ENCODE measurements at places on chromosomes 6 and 20.
A peak's percentile ranks its signal among the peaks of the same experiment; 100 is the strongest.

DNA sequence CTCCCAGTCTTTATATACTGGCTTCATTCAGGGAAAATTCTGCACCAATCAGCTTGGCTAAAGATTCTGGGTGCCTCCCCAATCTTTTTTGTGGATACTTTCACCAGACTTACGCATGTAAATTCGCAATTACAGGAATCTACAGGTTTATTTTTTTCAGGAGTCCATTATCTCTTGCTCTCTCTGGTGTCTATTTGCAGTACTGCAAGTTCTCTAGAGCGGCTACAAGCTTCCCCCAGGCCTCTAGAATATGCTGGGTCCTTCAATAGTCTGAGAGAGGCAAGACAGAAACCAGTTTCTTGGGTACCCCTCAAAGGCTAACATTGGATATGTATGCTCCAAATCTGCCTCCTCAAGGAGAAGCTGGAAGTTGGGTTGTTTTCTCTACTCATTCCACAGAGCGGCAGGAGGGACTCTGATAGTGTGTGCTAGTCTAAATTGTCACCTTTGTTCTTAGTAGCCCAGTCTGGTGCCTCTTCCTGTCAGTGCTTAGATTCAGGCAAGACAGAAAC, 58.5 kb downstream of the SUN5 start:
- DNase-seq = no peak

GRCh38 chr20:6709910-6710595, 57.4 kb upstream of the BMP2 start:
- no peak for DNase-seq

- no peak for DNase-seq
These were observed 658.2 kb downstream of the HACE1 start for GRCh38 chr6:104201557-104201956.

- no peak for DNase-seq
These were observed 105.9 kb downstream of the CDKAL1 start for GRCh38 chr6:20640181-20640580.

GRCh38 chr6:125377621-125378020, 75.9 kb upstream of the HDDC2 start:
- DNase-seq = peak; percentile 98

DNA sequence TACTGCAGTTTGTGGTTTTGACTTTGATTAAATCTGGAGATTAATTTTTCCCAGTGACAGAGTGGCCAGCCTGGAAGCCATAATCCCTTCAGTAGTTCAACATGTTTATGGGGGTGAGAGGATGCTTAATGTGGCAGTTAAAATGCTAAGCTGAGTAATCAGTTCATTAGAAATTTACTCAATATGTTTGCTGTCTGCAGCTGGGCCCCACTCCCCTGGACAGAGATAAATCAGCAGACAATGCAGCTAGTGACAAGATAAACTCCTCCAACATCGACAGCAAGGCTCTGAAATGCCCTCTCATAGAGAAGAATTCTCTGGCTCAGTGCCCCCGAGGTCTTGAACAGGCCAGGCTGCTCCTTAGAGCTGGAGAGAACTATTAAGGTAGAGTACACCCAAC, 101.9 kb downstream of the LRFN2 start:
- DNase-seq = no peak

DNA sequence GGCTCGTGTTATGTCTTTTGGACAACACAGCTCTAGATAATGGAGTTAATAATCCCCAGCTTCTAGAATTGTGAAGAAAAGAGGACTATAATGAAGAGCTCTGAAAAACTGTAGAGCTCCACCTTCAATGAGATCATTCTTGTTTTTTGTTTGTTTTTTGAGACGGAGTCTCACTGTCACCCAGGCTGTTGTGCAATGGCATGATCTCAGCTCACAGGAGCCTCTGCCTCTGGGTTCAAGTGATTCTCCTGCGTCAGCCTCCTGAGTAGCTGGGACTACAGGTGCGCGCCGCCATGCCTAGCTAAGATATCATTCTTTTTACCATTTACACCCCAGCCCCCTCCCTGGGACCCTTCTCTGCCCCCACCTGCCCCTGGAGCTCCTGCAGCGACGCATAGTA, 36.6 kb downstream of the ERGIC3 start:
- no peak for DNase-seq

DNA sequence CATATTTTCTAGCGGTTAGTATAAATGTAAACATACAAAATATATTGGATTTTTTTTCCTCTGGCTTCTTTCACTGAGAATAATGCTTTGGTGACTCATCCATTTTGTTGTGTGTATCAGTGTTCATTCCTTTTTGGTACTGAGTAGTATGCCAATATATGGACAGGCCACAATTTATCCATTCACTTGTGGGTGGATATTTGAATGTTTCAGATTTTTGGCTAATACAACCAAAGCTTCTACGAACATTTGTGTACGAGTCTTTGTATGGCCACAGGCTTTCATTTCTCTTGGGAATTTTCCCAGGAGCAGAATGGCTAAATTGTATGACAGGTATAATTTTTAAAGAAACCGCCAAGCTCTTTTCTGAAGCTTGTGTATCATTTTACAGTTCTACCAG, 677.5 kb downstream of the HDGFL1 start:
- DNase-seq = no peak

DNA sequence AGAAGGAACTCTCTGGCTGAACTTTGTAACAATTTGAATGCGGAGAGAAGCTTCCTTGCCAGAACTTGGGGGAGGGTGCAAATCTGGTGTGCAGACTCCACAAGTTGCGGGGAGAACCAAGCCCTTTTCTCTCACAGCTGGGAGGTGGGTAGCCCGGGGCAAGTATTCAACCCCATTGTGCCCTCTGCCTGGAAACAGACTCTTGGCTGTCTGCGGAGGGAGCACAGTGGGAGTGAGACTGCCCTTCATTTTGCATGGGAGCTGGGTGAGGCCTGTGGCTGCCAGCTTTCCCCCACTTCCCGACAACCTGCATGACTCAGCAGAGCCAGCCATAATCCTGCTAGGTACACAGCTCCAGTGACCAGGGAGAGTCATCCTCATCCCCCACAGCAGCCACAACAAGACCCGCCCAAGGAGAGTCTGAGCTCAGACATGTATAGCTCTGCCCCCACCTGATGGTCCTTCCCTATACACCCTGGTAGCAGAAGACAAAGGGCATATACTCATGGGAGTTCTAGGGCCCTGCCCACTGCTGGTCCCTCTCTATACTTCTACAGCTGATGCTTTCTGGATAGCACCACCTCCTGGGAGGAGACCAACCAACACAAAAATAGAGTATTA, 29.4 kb upstream of the TPD52L1 start:
- no peak for DNase-seq

All from smooth muscle cell of the brain vasculature (primary cell).